HepG2 (cell line): ENCODE measurements at places on chromosomes 5 and 9. TPM values are rescaled to one million over a fixed set of nuclear protein-coding genes. Genes with fewer than 3 reads are reported as not detected.

The IL7R gene
- not detected in 2 replicates for total RNA-seq

The SPATA31D4 gene
- not detected in 2 replicates for total RNA-seq

DNA sequence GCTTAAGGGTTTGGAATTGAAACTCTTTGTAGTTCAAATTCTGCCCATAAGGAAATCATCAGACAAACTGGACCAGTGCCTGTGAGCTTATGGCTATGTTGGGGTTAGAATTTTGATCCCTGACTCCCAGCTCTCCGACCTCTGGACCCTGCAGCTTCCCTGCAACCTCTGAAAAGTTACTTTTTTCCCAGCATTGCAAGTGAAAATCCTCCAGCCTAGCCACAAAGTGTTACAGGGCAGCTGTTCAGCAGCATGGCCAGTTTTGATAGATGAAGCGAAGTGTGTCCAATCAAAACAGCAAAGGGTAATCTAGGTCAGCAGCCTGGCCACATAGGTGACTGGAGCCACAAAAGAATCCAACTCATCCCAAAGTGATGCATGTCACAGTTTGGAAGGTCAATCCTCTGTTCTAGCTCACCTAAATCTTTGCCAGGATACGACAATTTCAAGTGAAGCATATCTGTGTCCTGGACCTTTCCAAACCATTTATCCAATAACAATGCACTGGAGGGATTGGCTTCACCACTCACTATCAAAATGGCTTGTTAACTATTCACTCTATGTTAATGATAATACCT is 4.7 kb upstream of the CPEB4 start:
- DNase-seq, result no peak

- DNase-seq, result no peak
These were observed at the start of the genes EIF4E1B and SNCB for GRCh38 chr5:176629853-176630680. EIF4E1B (plus strand) TSS chr5:176630675; CDS start chr5:176642788, 12,113 bp downstream. SNCB (minus strand) TSS chr5:176630534; CDS start chr5:176629654, 880 bp downstream.

GRCh38 chr5:149780043-149780737 is 50.1 kb downstream of the PPARGC1B start:
- no peak for DNase-seq
